ENCODE measurements at places on chromosomes 3 and 15.

DNA sequence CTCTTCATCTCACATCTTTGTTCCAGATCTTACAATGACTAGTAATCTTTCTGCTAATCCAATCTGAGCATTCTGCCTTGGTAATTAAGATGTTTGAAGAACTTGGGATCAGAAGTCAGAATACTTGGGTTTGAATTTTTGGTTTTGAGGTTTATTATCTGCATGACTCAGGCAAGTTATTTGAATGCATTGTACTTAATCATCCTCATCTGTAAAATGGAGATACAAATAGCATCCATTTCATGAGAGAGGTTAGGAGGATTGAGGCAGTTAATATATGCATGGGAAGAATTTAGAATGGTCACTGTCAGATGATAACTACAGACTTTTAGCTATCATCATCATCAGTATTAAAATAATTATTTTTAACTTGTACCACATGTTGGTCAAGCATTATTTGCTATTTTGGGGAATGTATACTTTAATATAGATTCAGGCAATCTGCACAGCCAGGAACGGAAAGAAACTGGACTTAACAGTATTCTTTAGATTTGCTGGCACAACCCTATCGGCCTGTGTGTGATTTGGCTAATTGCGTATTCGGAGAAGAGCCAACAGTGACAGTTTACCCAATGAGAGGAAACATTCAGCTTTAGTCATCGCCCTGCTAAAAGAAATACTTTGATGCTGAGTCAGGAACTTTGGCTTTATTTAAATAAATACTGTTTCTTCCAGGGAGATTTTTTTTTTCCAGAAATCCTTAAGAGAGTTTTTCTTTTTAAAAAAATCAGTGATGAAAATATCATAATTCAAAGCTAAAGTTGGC is 600.0 kb downstream of the ROBO1 start:
- peak; percentile 74 for DNase-seq

DNA sequence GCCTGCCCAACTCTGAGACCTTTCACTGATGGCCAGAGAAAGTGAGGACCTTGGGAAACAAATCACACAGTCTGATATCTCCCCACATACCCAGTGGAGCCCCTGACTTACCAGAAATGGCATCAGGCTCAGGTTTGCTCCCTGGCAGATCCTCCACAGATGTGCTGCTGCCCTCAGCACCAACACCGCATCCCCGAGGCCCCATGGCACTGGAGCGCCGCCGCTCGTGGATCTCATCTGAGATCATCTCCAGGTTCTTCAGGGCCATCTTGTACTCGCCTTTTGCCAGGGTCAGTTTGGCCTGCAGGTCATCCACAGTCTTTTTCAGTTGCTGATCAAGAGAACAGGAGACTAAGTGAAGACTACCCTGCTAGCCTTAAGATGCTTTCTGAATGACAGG is 52.7 kb downstream of the CAPN7 start:
- no peak for DNase-seq

DNA sequence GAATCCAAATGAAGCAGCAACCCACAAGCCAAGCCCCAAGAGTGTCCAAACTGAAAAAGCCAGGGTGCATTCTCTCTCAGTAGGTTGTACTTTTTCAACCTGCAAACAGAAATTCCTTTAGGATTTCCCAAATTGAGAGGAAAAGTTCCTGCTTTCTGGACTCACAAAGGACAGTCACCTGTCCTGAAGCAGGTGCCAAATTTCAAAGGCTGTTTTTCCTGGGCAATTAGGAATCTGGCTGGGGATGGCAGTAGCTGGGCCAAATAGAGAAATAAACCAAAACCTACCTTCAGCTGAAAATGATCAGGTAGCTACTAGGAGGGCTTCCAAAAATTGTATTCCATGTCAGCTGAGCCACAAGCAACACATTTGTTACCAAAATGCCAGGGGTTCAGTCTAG is 83.1 kb upstream of the TP63 start:
- no peak for DNase-seq

DNA sequence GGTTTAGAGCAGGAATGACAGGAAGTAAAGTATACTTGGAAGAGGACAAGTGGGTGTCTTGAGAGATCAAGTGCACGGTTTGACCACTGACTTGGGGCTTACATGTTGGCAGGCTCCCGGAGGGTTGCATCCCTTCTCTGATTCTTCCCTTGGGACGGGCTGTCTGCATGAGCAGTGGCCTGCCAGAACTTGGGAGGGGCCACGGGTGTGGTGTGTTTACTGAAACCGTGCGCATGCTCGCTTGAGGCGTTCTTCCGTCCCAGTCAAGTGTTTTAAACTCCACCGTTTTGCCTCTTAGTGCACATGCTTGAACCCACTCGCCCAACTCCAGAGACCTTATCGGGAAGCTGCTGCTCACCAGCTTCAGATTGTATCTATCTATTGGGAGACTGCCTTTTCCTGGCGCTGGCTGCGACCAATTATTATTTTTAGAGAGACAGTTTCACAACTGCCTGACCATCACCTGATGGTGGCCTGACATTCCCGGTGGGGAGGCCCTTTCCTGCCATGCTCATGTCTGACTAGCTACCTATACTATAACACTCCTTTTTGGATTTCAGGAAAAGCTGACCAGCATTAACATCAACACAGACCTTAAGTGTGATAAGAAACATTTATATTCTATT is 14.9 kb upstream of the C3orf22 start:
- no peak for DNase-seq

GRCh38 chr3:70882104-70882503 is 569.7 kb upstream of the MDFIC2 start:
- peak; percentile 25 for DNase-seq

DNA sequence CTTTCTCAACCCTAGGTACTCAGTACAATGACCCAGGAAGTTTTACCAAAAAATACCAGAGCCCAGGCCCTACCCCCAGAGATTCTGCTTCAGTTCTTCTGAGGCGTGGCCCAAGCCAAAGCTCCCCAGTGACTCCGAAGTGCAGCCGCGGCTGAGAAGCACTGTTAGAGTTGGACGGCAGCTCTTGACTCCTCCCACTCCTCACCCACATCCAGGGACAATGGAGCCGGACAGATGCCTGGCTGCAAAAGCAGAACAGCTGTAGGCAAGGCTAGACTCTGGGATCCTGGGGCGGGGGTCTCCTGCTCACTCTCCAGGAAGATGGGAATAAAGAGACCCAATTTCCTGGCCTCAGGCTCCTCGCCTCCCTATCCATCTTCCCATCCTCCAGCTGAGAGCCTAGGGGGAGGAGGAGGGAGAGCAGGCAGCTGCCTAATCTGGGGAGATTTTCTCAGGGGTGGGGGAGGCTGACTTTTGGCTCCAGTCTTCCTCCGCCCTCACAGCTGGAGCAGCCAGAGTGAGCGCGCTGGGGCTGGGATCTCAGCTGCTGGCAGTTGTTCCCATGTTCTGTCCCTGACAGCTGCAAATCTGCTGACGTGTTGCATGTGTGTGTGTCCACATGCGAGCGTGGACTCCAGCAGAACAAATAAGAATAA is 223.8 kb downstream of the OPA1 start:
- no peak for DNase-seq

DNA sequence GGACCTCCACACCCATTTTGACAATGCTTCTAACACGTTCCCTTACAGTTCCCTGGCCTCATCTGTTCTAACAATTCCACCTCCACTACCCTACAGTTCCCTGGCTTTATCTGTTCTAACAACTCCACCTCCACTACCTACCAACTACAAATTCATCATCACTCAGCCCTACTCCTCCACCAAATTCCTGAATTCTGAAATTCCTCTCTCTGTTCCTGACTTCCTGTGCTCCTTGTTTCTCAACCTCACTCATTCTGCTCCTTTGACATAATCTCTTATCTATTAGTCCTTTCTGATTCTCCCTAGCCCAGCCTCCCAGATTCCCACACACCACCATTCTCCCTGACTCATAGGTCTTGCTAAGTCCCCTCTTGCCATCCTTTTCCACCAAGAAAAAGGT is 22.5 kb downstream of the UPK1B start:
- no peak for DNase-seq

GRCh38 chr15:65244638-65245037 is 33.4 kb upstream of the CILP start:
- no peak for DNase-seq

DNA sequence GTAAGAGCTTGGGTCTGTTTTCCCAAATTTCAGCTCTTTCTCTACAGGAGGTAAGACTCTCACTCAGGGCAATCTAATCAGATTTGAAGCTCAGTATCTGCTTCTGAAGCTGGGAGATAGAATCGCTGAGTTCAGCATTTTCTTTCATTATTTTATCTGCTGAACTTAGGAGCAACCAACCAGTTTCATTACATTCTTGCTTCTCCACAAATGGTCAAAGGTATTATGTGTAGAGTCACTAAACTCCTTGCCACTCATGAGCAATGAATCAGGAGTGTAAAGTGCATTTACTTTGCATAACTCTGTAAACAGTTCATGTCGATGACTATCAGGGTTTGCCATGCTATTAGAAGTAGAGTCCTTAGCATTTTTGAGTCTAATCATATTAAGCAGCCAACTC is 249.4 kb downstream of the CHL1 start:
- no peak for DNase-seq

GRCh38 chr15:80825361-80826030 is 46.3 kb downstream of the CEMIP start:
- DNase-seq = peak; percentile 69

GRCh38 chr3:8739757-8740504 is 6.3 kb downstream of the CAV3 start:
- no peak for DNase-seq

GRCh38 chr3:129346695-129347457 is 68.2 kb downstream of the HMCES start:
- DNase-seq = no peak

GRCh38 chr3:28243424-28244106 is 2.1 kb downstream of the CMC1 start:
- no peak for DNase-seq

- DNase-seq = no peak
These were observed 23.5 kb downstream of the B3GALNT1 start for GRCh38 chr3:161081633-161082032.

DNA sequence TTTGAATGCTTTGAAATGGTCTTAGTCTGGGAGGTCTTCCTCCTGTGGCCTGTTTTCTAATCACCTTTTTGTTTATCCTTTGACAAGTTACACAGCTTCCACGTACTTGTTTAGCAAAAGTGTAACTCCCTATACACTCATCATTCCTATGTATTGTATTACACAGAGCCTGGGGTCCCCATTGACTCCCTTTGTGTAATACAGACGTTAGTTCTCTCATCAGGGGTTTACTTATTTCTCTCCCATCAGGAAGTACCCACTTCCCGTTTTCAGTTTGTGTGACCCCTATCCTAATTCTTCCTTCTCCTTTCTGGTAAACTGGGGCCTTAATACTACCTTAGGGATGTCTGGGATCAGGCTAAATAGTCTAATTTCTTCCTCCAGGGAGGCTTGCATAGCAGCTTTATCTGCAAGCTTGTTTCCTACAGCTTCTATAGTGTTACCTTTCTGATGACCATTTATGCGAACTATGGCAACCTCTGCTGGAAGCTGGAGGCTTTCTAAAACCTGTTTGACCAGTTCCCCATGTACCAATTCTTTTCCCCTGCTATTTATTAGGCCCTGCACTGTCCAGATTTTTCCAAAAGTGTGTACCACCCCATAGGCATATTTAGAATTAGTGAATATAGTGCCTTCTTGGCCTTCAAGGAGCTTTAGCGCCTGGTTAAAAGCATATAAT is 22.4 kb downstream of the ARL8B start:
- DNase-seq = no peak

- no peak for DNase-seq
These were observed 9.4 kb downstream of the TCF12 start for GRCh38 chr15:56927816-56928215.

DNA sequence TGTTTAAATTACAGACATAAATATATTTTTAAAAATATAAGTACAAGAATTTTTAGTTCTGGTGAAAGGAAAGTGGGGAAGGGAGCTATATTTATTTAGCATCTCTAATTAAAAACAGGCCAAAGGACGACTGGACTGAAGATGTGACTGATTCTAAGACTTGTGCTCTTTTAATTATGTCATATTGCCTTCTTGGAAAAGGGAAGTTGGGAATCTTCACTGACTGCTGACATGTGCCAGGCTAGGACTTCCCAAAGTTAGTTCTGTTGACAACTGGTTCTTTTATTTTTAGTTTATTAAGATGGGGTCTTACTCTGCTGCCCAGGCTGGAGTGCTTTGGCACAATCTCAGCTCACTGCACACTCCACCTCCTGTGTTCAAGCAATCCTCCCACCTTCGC is 13.5 kb downstream of the CNOT10 start:
- DNase-seq = no peak

GRCh38 chr3:107904536-107905066 is 186.2 kb downstream of the CD47 start:
- no peak for DNase-seq

DNA sequence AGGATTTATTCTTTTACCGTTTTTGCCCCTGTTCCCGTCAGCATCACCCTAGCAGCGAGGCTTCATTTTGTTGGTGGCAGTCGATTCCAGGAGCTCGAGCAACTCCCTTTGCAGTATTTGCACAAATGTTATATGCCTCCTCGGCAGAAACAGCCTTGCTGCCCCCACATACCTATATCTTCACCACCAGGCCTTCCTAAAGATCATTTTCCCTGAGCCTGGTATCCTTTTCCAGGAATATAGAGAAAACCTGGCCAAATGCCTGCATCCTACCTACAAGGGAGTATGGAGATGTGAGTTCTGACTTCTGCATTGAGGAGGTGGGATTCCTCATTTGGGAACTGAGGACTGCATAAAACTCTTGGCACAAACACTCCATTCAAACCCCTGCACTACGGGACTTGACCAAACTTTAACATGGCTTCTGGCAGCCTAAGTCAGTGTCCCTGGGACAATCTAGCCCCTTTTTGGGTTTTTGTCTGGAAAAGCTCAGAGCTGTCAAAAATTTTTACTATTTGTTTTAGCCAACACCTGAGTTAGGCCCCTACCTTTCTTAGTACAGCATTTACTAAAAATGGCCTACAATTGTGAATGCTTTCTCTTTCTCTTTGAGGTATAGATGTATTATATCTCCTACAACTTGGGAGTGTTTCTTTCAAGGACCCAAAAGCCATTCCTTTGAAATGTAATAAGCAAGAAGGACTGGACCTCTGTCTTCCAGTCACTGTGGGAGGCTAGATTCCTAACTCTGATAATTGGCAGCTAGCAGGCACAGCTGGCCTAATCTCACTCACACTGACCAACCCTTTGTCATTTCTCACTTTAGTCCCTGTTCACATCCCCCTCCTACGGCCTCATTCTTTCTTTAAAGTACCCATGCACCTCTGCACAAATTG is 12.1 kb upstream of the UBE2Q2 start:
- DNase-seq = no peak

DNA sequence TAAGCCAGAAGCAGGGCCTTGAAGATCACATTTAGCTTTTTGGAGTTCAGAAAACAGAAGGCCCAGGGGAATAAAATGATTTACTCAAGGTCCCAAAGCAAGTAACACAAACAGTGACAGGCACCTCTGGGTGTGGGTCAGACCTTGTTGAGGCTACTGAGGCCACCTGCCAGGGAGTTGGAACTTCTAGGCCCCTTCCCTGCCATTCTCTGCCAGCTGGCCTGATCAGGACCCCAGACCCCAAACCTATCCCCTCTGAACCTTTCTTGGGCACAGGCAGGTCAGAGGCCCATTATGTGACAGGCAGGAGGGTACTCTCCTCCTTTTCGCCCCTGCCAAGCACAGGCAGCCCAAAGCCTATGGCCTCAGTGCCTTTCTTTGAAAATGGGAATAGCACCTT is 49.4 kb upstream of the ATP2B2 start:
- DNase-seq = no peak
